ENCODE measurements at places on chromosomes 2 and 18.

- DNase-seq, result no peak
These were observed 7.3 kb downstream of the RPS27A start for GRCh38 chr2:55239656-55240222.

DNA sequence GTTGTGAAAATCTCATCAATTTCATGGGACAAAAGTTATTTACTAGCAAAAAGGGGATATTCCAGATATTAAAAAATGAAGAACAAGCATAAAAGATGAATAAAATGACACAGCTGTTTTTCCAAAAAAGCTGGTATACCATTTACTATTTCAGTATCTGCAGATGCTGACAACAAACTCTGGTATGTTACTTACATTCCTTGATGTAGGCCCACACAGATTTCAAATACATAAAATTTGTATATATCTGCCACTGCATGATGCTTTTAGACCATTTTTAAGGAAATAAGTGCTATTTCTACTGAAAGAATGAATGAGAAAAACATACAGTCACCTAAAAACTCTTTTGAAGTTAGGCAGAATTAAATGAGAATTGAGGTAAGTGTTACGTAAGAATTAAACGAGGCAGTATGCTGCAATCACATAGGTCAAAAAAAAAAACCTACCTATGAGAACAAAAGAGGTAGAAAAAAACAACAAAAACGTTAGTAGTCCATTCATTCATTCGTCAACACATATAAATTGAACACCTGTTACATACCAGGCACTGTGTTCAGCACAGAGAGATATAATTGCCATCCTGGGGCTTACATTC, 32.5 kb downstream of the ARL5A start:
- no peak for DNase-seq

DNA sequence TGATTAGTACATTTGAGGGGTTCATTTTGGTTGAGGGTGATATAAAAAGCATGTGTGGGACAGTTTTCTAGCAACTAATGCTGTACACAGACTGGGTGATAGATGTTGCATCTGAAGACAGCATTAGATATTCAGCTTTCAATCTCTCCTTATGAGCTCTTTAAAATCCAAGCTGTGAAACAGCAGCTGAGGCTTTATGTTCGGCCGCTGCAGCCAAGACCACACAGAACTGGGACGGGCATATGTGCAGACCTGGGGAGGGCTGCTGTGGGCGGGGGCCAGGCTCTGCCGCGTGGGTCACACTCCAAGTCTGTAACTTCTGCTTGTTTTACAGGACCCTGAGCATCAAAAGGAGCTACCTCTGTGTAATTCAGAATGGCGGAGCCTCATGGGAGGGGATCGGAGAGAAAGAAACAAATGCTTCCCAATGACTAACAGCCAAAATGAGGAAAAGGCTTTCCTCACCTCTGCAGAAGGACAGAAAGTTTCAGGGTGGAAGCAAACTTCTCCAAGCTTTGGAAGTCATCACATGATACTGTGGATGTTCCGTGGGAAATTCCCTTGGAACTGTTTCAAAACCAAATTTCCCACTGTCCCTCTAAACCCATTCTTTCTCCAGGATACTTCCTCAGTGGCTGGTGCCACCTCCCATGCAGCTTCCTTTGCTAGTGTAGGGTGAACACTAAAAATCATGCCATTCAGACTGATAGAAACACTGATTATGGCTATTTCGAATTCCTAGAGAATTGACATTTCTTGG, 711.9 kb upstream of the ID2 start:
- no peak for DNase-seq

DNA sequence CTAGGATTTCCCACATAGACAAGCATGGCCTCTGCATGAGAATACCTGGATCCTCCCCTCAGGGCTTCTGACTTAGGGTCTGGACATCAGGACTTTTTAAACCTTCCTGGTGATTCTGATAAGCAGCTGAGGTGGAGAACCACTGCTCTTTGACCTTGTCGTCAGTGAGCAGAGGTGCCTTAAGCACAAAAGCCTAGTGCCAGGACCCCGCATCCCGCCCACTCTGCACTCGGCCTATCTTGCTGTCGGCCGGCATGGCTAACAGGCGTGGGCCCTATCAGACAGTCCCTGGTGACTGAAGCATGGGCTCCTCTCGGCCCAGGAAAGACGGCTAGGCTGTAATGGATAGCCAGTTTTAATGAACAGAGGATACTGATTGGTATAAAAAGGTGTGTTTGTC, 6.2 kb downstream of the ANKRD23 start:
- no peak for DNase-seq

GRCh38 chr2:238101891-238102841, 2.0 kb downstream of the ESPNL start:
- DNase-seq, result no peak

DNA sequence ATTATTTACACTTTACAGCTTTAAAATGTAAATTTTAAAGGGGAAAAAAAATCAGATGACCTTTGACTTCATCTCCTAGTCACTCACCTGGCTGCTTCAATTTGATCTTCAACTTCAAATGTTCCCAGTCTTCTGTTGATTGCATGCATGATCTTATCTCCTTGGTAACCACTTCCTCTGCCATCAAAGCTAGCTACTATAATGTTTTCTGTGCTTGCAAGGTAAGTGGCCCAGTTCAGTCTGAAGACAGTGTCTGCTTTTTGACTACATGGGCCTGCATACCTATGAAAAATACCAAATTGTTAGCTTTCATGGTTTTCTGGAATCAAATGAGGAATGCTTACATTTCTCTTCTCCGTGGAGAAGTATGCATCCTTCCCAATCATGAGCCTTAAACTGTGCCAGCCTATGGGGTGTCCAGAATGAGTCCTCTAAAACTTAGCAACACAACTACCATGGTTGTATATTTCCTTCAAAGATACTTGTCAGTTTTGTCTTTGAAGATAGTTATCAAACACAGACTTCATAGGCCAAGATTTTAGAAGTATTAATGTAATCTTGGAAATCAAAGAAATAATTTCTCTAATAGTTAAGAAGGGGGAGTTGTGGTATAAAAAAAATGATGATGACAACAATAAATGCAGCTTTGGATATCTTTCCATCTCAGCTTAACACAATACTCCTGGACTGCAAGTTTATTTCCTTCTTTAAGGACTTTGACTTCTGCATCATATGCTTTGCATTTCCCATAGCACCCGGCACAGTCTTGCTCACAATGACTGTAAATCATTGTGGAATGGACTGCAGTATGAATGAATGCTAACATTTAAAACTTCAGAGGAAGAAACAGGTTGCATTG, 62.1 kb downstream of the DPP4 start:
- peak; percentile 45 for DNase-seq

- DNase-seq, result no peak
These were observed 42.6 kb downstream of the PKP4 start for GRCh38 chr2:158499383-158499782.

GRCh38 chr2:121491518-121491917, 39.2 kb upstream of the RNU4ATAC start:
- DNase-seq, result no peak

- no peak for DNase-seq
These were observed 87.3 kb downstream of the ACOXL start for GRCh38 chr2:110819711-110820110.

GRCh38 chr2:190178066-190178722, 115.7 kb upstream of the MSTN start:
- DNase-seq, result no peak

GRCh38 chr2:25371253-25372241, 29.8 kb upstream of the DNMT3A start:
- DNase-seq, result no peak

DNA sequence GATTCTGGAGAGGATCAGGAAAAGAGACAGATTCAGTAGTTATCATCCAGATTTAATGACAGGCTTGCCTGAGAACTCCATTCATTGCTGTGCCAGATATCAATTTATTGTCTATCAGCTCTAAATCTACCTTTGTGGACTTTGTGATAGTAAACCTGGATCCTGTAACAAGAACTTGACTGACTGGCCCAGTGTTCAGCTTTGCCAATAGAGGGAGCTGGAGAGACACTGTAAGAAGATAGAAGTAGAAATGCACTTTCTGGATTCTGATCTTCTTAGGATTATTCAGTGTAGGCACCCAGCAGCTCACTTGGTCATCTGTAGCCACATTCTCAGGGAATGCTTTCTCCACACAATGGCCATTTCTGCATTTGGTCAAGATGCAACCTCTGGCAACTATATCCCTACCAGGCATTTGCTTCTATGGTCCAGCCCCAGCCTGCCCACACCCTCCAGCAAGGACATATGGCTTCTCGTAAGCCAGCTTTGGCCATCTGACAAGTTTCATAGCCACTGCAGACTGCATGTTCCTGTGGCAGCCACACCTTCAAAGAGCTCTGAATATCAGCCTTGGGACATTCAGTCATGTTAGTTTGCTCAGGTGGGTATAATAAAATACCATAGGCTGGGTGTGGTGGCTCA, 6.1 kb upstream of the SERPINB8 start:
- DNase-seq, result peak; percentile 64

- no peak for DNase-seq
These were observed 9.8 kb upstream of the RPL31 start for GRCh38 chr2:100992262-100992661.

DNA sequence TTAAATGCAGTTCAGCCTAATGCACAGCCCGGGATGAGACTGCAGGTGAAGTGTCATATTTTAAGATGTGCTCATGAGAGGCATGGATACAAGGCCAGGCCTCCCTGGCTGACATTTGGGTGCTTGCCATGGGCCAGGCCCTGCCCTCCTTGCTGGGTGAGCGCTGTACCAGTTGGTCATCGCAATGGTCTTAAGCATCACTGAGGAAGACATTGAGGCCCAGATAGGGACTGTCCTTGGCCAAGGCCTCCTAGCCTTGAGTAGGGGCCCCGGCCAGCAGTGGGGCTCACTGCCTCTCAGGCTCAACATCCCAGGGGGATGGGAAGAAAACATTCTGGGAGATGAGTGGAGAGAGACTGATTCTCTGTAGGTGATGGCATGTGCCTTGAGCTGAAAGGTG, 184.3 kb downstream of the SH3RF3 start:
- DNase-seq, result no peak

GRCh38 chr2:88606371-88607030, 20.8 kb downstream of the EIF2AK3 start:
- peak; percentile 48 for DNase-seq

DNA sequence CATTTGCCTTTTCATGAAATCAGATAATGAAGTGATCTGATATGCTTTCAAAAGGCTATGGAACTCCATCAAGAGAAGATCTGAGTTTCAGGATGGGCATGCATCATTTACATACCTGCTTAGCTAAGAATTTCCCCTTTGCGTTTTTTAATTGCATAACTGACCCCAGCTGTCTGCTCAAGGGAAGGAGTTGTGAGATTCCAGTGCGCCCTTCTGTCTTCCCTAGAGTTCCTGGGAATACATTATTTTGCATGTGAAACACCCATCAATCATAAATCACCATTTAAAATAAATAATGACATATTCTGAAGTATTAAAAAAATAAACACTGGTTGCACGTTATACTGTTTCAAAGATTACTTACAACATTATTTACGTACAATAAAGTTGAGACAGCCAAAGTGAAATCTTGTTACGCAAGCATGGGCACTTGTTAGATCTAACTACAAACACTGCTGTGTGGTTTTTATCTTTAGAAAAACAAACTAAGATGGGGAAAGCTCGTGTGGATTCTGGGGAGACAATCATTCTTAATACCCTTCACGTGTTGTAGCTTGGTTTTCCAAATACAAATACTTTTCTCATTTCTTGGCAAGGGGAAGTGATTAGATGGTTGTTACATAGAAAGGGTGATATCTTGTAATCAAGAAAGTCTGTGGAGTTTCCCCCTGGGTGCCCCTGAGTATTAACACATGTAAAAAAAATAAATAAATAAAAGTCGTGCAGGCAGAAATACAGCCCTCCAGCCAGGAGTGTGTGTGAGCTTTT, 125.7 kb upstream of the LMAN1 start:
- no peak for DNase-seq

DNA sequence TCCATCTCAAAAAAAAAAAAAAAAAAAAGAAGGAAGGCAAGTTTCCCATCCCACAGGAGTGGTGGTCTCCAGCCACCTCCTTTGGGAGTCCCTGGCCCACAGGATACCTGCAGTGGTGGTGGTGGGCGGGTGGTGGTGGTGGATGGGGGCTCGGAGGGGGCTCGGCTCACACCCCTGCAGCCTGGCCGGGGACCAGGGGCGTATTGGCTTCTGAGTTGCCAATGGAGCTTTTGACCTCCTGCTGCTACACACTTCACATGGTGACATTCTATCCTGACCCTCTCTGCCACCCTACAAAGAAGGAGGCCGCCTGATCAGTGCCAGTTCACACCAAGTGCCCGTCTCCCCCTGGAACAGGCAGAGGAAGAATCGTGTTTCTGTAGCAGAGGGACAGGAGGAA, 119.6 kb downstream of the NFATC1 start:
- DNase-seq, result no peak

GRCh38 chr2:9690716-9691498, 60.1 kb upstream of the YWHAQ start:
- no peak for DNase-seq

DNA sequence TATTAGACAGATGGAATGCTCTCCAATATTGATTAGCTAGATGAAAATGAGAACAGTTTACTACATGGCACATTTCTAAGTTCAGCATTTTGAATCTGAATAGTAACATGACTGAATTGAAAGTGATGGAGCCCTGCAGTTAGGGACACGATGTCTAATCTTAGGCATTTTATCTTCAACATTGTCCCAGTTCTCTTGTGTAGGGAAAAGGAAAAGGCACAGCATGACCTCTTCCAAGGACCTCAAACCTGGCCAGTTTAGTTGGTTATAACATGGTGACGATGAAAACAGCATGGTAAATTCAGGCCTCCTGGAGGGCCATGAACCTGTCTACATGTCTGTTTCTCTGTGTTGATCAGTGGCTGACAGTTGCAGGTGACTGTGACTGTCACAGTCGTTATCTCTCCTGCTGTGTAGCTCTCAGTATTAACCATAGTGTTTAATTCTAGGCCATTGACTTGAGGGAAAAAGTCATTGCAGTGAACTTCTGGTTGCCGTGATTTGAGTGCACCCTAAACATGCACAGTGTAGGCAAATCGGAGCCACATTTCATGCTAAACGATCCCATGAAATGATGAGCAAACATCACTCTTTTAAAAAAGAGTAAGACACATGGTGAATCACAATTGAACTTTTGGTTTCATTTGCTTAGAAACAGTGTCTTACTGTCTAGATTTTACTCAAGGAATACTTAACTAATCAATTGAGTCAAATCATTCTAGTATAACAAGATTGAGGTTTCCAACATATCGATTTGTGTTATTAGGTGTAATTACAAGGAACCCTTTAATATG, 129.7 kb downstream of the PHLPP1 start:
- no peak for DNase-seq

Data from CD4-positive, alpha-beta T cell treated with Interleukin-15 for 1 hour (primary cell).